CD4-positive, alpha-beta T cell treated with Interleukin-6 at 100 ng/mL for 8 hours (primary cell): ENCODE measurements at places on chromosomes 7 and 10.

- no peak for DNase-seq
These were observed 146.3 kb downstream of the OTUD1 start for GRCh38 chr10:23585186-23585585.

DNA sequence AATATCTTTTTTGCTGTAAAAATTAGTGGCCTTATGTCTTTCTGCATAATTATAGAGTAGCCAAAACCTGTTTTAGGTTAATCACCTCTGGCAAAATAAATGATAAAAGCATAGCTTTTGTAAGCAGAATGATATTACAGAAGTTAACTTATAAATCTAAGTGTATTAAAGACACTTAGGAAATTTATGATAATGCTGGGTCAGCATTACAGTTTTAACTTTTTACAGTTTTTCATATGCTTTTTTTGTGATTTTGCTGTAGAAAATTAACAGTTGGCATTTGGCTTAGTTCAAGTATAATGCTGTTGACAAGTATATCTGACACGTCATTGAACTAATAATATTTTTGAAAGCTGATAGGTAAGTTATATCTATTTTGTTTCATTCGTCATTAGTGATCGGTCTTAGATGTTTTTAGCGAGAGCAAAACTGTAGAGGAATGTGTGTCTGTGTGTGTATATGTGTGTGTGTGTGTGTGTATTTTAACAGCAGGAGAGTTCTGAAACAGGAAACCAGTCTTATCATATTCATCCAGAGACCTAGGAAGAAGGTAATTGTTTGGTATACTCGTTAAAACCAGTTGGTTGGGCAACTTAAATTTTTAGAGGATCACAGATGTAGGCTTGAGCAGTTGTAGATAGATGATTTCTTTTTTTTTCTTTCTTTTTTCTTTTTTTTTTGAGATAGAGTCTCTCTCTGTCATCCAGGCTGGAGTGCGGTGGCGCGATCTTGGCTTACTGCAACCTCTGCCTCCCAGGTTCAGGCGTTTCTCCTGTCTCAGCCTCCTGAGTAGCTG lies 15.4 kb downstream of the PTEN start:
- DNase-seq: no peak

- DNase-seq: no peak
These were observed 8.4 kb upstream of the UCN3 start for GRCh38 chr10:5356302-5356763.

DNA sequence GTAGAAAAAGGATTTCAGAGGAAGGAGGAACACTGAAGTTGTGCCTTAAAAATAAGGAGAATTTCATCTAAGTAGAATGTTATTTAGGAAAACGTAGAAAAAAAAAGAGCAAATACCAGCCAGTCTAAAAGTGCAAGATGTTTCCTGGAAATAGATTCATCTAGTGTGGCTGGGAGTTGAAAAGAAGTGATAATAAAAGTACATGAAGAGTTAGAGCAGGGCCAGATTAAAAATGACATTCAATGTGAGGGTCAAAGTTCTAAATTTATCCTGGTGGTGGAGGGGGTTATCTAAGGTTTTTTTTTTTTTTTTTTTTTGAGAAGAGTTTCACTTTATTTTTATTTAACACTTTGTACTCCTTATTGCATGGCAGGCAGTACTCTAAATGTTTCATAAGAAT lies 289.3 kb downstream of the MDFIC start:
- DNase-seq: no peak

- DNase-seq: no peak
These were observed 387.3 kb downstream of the TNS3 start for GRCh38 chr7:47194516-47195057.

DNA sequence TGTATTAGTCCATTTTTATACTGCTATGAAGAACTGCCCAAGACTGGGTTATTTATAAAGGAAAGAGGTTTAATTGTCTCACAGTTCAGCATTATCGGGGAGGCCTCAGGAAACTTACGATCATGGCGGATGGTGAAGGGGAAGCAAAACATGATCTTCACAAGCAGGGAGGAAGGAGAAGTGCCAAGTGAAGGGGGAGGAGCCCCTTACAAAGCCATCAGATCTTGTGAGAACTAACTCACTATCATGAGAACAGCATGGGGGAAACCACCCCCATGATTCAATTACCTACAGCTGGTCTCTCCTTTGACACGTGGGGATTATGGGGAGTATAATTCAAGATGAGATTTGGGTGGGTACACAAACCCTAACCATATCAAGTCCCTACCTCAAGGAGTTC lies 85.4 kb downstream of the JAZF1 start:
- no peak for DNase-seq

GRCh38 chr10:29295813-29296212 lies 6.9 kb downstream of the LYZL1 start:
- no peak for DNase-seq

- DNase-seq: no peak
These were observed 251.6 kb downstream of the SKAP2 start for GRCh38 chr7:26612742-26613141.

GRCh38 chr10:113426181-113426877 lies 126.5 kb upstream of the HABP2 start:
- no peak for DNase-seq

DNA sequence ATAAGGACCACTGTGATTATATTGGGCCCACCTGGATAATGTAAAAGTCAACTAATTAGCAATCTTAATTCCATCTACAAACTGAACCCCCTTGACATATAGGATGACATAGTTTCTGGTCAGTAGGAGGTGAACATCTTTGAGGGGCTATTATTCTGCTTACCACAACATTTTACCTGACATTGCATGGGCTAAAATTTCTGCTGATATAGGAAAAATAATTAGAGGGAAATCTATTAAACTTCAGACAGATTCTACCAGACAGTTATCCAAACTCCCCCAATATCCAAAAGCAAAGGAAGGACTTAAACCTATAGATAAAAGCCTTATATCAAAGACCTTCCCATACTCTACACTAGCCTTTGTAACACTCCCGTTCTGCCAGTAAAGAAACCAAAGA lies 443.6 kb downstream of the GRM8 start:
- no peak for DNase-seq
